IPS DF 6.9 (cell line): ENCODE measurements at places on chromosomes 6 and 20.

- no peak for DNase-seq
Observed at GRCh38 chr20:63125581-63125837, 90.4 kb downstream of the YTHDF1 start.

- DNase-seq = no peak
Observed at GRCh38 chr20:56975838-56976237, 290.6 kb downstream of the BMP7 start.

- no peak for DNase-seq
Observed at GRCh38 chr6:7848229-7848628, 62.4 kb downstream of the TXNDC5 start.

- DNase-seq = no peak
Observed at GRCh38 chr20:34268851-34269636, 27.8 kb downstream of the ASIP start.

- no peak for DNase-seq
Observed at GRCh38 chr20:15359056-15359455, 1021.6 kb upstream of the FLRT3 start.

DNA sequence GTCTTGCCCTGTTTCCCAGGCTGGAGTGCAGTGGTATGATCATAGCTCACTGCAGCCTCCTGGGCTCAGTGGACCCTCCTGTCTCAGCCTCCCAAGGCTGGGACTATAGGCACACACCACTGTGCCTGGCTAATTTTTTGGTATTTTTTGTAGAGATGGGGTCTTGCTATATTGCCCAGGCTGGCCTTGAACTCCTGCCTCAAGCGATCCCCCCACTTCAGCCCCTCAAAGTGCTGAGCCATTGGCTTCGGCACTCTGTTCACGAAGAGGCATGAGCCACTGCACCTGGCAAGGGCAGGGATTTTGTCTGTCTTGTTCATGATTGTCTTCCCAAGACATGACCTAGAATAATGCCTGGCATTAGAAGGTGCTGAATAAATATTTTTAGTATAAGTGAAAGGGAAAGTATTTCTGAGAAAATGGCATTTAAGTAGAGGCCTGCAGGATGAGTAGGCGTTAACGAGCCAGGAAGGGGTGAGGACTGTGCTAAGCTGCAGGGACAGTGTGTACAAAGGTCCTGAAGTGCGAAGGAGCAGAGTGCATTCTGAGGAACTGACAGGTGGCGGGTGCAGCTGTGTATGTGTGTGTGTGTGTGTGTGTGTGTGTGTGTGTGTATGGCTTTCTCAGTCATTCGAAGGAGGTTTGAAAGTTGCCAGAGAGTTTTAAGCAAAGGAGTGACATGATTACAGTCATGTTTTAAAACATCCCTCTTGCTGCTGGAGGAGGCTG lies 43.0 kb downstream of the VEGFA start:
- no peak for DNase-seq

DNA sequence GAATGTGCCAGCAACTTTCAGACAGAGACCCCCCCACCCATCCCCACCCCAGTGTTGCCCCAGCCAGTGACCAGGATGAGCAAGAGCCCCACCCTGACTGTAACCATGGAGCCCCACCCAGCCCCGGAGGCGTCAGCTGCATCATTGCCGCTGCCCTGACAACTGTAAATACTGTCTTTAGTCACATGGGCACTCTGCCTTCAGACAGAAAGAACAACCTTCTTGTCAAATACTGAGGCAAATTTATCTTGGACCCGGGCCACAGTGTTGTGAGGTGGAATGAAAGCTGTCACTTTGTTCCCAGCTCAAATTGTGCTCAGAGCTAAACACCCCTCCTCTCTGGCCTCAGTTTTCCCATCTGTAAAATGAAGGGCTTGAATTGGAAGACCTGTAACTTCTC lies 23.7 kb downstream of the MOCS3 start:
- no peak for DNase-seq

- DNase-seq = no peak
Observed at GRCh38 chr6:3377536-3378397, 79.1 kb downstream of the SLC22A23 start.

GRCh38 chr6:114556846-114557488 lies 214.1 kb upstream of the HS3ST5 start:
- DNase-seq = no peak

DNA sequence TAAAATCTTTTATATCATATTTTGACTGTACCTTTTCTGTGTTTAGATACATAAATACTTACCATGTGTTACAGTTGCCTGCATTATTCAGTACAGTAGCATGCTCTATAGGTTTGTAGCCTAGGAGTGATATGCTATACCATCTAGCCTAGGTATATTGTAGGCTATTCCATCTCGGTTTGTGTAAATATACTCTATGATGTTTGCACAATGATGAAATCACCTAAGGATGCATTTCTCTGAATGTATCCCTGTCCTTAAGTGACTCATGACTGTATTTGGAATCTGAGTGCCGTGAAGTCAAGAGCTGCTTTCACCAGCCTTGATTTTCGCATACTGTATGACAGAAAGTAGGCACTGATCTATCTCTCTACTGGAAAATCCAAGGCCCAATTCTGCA lies 129.9 kb downstream of the UTRN start:
- no peak for DNase-seq
